Activated CD4-positive, alpha-beta T cell treated with anti-CD3 and anti-CD28 coated beads, Interleukin-2, Interleukin-6, amounts not matched to agents 100 ng/mL and 50 ng/mL, durations not matched to agents 16 hours and 8 hours (primary cell): ENCODE measurements at places on chromosomes 1 and 21.

DNA sequence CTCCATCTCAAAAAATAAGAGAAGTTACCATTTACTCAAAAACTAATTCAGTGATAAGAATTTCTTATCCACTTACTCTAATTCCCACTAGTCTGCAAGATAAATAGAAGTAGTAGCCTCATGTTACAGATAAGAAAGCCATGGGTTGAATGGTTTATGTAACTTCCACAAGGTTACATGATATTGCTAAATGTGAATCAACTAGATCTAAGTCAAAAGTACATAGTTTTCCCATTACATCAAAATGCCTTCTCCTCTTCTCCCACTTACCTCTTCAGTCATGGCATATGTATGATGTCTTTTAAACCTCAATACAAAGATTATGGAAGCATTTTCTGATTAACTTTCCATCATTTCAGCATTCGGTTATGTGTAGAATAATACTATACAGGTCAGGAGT, 108.5 kb downstream of the ASH1L start:
- DNase-seq, result no peak

DNA sequence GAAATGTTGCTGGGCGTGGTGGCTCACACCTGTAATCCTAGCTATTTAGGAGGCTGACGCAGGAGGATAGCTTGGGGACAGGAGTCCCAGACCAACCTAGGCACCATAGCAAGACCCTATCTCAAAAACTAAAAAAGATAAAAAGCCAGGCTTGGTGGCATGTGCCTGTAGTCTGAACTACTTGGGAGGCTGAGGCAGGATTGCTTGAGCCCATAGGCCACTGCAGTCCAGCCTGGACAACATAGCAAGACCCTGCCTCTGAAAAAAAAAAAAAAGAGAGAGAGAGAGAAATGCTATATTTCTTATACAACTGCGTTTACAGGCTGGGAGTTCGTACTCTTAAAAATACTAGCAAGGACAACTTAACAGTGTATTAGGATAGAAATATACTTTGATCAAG, 46.2 kb upstream of the SPOCD1 start:
- DNase-seq, result no peak

DNA sequence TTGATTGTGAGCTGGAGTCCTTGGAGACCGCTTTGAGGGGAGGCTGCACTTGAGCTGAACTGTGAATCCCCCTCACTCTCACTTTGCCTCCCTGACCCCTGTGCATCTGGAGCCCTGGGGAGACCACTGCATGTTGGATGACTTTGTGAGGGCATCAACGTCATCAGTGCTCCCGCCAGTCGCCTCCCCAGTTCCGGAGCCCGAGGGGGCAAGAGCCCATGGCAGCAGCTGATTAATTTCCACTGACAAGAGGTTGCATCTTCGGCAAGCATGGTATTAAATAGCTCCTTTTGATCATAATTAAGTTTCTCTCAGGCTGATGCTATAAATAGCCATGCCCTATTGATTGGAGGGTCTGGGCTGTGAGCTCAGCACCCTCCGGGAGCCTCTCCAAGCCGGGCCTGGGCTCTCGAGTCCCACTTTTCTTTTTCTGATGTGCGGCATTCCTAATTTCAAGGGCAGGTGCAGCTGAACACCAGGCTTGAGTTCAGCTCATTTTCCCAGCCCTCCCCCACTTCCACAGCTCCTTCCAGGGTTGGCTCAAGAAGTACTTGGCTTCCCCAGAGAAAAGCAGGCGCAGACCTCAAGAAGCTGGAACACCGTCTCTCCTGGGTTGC, 33.2 kb downstream of the KCND3 start:
- no peak for DNase-seq

DNA sequence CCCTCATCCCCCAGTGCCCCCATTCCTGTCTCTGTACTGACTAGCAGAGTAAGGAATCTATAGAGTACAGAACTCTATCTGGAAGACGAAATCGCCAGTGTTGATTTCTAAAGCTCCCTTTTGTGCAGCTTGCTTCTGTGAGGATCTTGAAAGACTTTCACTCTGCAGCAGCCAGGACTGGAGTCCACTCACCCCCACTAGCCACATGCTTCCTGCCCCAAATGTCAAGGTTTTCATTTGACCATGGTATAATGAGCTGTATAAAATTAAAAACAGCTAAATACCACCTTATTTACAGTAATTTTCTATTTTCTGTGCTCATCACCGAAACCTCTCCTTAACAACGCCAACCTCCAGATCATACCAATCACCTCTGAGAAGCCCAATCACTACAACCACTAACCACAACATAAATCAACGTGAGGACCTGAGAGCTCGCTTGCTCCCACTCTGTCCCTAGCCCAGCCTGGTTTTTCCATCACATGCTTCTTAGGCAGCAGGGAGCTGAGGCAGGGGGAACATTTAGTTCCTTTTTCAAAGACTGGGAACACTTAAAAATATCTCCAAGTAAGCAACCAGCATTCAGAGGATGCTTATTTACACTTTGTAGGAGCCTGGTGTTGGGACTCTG, 56.1 kb upstream of the IRF2BP2 start:
- DNase-seq, result no peak
